Activated CD8-positive, alpha-beta memory T cell treated with anti-CD3 and anti-CD28 coated beads for 4 hours (primary cell): ENCODE measurements at places on chromosomes 5 and 9.

GRCh38 chr9:121929893-121930875 lies 162.9 kb downstream of the TTLL11 start:
- DNase-seq = no peak

GRCh38 chr5:39505791-39506190 lies 81.0 kb upstream of the DAB2 start:
- DNase-seq = no peak

DNA sequence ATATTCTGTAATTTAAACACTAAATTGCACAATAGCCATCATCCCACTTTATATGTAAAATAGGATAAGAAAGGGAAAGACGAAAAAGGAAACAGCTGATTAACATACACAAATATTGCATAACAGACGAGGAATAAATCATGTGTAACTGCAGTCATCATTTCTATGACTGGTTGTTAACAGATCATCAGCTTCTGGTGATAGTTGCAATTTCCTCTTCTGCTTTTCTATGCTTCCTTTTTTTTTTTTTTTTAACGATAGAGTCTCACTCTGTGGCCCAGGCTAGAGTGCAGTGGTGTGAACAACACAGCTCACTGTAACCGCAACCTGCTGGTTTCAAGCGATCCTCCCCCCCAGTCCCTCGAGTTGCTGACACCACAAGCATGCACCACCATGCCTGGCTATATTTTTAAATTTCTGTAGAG lies 22.5 kb upstream of the JAKMIP2 start:
- no peak for DNase-seq

- DNase-seq = no peak
These were observed 4.2 kb upstream of the ZNF366 start for GRCh38 chr5:72511366-72511765.

- no peak for DNase-seq
These were observed 128.4 kb upstream of the TRPM3 start for GRCh38 chr9:71249729-71250317.

DNA sequence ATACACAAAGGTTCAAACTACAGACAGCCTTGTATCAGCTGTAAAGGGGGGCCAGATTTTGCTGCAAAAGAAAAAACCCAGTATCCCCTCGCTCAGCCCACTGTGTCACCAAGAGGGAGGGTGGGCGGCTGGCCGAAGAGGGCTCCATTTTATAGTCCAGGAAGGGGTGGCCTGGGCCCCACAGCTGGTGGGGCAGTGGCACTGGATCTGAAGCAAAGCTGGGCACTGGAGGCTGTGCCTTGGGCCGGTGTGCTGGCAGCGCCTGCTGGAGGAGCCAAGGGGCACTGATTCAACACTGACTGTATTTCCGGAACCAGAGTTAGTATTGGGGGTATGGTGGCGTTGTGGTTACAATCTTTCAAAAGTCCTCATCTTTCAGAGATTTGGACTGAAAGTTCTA lies 9.1 kb downstream of the BRD3 start:
- no peak for DNase-seq

DNA sequence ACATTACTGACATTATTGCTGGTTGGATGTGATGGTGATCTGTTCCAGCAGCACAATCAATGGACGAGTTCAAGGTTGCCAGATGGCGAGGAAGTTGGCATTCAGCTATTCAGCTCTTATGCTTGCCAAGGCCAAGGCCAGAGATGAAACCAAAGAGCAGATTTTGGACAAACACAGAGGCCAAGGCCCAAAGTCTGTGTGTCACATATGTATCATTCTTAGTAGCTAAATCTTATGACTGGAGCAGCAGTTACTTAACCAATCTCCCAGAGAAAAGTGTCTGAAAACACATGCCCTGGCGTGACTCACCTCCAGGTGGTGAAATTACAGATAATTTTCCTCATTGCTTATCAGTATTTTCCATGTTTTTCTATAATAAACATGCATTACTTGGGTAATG lies 189.0 kb upstream of the EGFLAM start:
- DNase-seq = no peak

- no peak for DNase-seq
These were observed 287.7 kb upstream of the TLE4 start for GRCh38 chr9:79284081-79284480.

- DNase-seq = no peak
These were observed 46.7 kb downstream of the GRIA1 start for GRCh38 chr5:153537207-153537606.

DNA sequence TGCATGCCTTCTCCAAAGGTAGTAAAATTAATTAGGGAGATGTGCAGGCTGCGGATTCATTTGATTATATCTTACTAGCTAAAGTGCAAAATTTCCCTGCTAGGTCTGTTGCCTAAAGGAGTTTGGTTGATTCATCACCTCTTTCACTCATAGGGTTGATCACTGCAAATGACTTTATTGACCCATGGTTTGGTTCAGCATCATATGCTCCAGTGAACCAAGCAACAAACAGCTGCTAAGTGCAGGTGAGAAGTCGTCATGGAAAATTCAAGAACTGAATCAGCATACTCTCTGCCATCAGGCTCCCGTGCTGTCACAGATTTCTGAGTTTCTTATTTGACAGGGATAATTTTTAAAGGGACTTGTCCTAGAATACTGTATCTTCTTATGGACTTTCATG lies 571.8 kb upstream of the CDH18 start:
- no peak for DNase-seq

GRCh38 chr9:93955111-93955980 lies at the start of gene BARX1:
TSS of gene BARX1 (minus strand) at chr9:93955355. CDS start at chr9:93955146, 209 bp downstream.
- no peak for DNase-seq

DNA sequence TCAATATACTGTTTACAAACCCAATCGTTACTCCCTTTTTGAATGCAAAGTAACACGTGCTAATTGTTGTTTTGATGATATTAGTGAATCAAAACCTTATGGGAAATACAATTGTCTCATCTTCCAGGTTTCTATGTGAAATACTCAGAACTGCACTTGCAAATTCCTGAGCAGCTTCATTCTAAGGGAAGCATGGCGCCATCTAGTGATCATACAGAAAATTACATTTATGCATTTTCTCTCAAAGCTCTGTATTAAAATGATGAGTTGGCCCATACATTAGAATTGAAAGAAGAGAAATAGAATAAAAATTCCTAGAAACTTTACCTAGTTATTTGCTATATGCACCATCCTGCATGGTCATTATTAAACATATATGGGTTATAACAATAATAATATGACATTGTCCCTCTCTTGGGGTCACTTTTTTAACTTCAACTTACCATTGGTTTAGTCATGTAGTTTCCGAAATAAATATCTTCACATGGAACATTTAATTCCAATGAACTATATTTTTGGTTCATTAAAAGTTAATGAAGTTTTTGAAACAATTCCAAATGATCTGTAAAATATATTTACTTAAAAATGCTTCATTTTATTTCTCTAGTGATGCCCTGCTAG lies 220.0 kb downstream of the PDE4D start:
- no peak for DNase-seq
